ENCODE measurements at places on chromosomes 5 and 9.
A peak's percentile ranks its signal among the peaks of the same experiment; 100 is the strongest.

GRCh38 chr9:125999504-125999881, 252.3 kb downstream of the PBX3 start:
- DNase-seq: no peak

GRCh38 chr5:137738947-137739346, 3.1 kb upstream of the KLHL3 start:
- no peak for DNase-seq

- no peak for DNase-seq
These were observed 192.6 kb downstream of the EFNA5 start for GRCh38 chr5:107478068-107478641.

DNA sequence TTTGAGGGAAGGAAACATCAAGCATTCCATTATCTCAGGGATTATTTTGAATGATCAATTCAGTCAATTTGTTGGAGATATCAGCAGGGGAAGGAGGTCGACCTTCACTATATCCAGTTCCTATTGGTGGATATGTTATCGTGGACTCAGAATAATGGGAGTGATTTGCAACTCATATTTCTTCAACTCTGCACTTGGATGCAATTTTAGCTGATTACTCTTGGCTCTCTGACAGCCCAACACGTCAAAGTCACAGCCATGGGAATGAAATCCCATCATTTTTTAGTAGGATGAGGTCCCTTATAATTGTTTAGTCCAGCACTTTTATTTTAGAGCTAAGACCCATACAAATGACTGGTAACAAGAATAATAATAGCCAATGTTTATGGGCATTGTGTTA, 371.8 kb upstream of the RPS23 start:
- DNase-seq: no peak

DNA sequence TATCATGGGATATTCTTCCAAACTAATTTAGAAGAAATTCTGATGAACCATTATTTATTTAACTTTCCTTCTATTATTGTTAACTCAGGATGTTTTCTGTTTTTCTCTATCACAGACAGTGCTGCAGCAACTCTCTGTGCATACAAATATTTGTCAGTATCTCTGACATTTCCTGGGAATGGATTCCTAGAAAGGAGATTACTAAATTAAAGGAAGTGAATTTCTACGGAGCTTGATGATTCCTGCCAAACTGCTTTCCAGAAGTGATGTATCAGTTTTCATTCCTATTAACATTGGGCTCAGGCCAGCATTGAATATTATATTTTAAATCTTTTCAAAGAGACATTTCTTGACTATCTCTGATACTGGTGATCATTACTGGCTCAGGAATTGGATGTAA, 26.0 kb upstream of the MAST4 start:
- DNase-seq: no peak

DNA sequence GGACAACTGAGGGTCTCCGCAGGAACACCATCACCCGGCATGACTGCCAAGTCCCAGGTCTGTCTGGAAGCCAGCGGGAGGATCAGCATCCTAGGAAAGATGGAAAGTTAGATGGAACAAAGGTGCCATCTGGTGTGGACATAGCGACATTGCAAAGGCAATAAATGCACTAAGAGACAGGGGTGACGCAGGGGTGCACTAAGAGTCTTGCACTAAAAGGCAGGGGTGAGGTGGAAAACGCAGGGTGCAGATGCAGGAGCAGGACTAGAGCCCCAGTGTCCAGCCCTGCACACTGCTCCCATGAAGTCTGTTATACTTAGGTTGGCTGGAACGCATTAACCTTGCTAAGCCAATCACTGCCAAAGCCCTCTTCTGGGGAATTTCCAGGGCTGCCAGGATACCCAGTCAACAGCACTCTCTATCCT, 15.5 kb downstream of the ATOX1 start:
- no peak for DNase-seq

DNA sequence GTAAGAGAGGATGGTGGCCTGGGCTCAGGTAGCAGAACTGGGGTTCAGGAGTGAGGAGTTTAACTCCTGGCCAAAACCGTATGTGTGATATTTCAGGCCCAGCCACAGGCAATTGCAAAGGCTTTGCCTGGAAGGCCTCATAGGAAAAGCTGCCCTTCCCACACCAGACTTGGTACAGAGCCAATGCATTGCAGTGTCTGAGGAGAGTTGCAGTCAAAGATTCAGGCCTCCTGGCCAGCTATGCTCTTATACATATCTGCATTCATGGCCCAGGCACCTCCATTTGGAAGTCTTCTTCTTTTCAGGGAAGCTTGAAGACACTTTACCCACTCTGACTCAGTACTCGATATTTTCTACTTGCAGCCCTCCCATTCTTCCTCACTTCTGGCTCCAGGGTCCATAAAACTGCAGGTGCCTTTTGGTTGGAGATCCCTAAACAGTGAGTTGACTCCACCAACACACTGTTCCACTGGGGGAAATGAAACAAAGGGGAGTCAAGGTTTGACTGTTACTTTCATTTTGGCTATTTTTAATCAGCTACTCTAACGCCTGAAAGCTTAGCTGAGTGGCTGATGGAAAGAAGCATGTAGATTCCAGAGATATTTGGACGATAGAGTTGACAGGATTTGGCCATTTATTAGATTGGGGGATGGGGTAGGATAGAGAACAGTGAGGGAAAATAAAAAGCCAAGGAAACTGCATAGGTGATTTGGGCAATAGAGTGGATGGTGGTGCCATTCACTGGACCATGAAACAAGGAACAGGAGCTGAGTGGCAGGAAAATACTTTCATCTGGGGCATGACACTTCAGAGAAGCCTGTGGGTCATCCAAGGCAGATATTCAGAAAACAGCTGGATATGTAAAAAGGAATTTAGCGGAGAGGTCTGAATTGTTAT, 30.6 kb upstream of the IL33 start:
- no peak for DNase-seq

DNA sequence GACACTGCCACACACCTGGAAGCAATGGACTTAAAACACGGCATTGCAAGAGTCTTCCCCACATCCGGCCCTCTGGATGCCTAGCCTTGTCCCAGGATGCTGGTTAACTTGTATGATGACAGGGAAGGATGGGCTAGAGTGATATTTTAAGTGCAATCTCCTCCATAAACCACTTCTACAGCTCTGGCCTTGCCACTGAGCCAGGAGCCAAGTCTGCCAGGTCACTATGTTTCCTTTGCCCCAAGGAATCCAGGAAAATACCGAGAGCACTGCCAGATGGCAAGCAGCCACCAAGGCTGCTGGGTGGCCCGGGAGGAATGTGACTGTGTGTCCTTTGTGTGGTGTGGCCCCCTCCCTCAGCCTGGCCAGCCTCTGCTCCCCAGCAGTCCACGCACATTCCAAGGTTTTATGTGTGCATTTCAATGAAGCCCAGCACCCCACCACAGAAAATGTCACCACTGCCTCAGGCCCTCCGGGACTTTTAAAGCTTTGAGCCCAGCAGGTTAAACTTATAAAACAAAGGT, 106.0 kb downstream of the FRMD3 start:
- DNase-seq: no peak

DNA sequence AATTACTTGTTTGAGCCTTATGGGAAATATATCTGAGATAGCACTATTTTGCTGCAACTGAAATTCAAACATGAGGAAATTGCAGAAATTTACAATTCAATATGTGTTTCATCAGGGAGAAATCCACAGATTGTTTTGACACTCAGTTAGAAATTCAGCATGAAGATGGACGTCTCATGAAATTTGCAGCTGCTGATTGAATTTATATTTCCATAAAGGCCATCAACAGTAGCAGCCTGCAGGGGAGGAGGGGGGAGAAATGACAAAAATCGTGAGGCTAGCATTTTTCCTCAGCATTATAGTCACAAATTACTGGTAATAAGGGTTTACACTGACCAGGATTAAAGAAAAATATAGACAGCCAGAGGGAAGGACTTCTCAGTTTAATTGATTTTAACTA, 81.0 kb downstream of the NDUFAF2 start:
- no peak for DNase-seq

DNA sequence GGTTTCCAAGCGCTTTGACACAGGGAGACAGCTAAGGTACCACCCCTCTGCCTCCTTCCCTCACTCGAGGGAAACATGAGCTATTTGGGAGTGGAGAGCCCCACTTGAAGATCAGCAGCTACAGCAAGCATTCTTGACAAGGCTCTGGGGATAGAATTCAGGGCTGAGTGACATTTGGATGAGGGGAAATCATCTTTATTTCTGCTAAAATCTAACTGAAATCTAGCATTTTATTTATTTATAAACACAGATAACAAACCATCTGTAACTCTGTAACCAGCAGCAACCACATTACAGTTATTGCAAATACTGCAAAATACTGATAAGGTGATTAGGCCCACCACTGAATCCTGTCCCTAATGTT, 22.4 kb downstream of the RNF130 start:
- DNase-seq: no peak

DNA sequence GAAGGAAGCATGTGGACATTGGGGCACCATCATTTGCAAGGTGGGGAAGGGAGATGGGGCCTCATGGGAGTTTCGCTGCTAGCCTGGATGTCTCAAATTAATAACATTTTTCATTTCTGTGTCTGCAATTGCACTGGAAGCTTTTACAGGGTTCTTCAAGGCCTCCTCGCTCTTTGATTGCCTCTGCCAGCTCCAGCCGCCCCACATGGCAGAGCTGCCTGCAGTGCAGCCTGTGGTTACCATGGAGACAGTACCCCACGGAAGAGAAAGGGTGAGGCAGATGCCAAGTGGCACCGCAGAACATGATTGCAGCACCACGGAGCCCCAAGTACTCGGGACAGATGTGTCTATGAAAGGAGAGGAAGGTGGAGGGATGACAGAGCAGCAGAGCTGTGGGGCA, 25.4 kb downstream of the CTNND2 start:
- no peak for DNase-seq

GRCh38 chr9:137666513-137666822, 47.7 kb downstream of the EHMT1 start:
- no peak for DNase-seq

- DNase-seq: no peak
These were observed 127.6 kb downstream of the SLC28A3 start for GRCh38 chr9:84212982-84213381.

GRCh38 chr5:119417891-119418605, 34.2 kb upstream of the HSD17B4 start:
- no peak for DNase-seq

DNA sequence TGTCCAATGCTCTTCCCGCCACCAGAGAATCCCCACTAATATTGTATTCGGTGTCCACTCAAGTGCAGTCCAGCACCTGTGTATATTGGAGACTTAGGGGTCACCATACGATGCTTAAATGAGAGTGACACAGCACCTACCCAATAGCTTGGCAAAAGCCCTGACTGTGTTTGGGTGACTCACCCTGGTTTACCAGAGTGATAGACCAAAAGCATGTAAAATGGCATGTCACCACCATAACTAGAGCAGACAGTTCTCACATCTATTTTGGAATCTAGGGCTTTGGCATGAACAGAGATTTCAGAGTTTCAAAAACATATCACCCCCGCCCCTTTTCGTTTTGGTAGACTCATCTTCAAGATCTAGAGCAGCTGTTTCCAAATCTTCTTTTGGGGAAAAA, 217.3 kb upstream of the RASEF start:
- DNase-seq: no peak

DNA sequence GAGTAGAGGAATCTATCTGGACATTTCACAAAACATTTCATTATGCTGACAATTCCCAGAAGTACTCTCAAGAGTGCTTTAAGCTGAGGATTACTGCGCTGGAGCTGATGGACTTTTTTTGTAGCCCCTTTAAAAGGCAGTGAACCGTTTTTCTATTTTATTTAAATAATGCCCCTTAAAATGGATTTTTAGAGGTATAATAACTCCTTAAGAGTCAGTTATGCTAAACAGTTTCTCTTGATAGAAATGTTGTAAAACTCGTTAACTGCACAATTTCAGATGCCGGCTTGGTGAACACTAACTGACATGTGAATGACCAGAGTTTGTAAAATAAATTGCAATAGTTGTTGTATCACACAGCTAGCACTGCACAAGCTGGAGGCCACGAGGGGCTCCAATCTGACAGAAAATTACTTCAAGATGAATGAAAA, 174.0 kb downstream of the NR2F1-AS1 start:
- DNase-seq: no peak

GRCh38 chr9:137445275-137445807, 4.2 kb upstream of the ENTPD8 start:
- DNase-seq: peak; percentile 57

DNA sequence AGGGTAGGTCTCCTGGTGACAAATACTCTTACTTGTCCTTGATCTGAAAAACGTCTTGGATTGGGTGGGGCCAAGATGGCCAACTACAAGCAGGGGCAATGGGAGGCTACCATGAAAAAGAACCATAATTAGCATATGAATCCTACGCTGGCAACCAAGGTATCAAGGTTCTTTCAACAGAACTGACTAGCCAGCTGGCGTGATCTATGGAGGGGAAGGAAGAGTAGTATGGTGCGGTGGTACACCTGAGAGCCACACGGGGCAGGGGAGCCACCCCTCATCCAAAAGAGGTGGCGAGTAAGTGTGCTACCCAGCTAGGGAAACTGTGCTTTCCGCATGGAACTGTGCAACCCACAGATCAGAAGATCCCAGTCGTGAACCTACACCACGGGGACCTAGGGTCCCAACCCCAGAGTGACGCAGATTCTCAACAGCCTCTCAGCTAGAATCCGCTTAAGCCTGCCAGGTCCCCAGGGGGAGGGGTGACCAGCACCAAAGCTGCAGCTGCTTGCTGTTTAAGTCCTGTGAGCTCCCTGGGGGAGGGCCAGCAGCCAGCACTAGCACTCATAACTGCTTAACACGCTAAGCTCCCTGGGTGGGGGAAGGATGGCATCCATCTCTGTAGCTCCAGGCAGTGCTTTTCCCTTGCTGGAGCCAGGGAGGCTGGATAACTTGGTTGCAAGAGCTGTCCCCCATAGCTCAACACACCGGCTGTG, 334.8 kb downstream of the FBXL17 start:
- no peak for DNase-seq

- no peak for DNase-seq
These were observed 162.5 kb downstream of the SPOCK1 start for GRCh38 chr5:137336565-137337120.

DNA sequence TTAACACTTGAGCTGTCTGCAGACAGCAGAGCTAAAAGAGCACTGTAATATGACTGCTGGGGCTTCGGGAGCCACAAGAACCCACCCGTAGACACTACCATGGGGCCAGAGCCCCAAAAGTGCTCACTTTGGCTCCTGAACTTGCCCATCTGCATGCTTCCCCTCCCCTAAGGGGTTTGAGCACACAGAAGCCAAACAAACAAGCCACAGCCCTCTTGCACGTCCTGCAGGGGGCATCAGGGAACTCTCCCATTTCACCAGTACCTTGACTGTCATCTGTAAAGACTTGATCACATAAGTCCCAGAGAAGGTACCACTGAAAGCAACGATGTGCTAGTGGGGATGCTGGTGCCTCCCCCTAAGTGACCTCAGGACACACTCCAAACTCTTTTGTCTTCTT, 681.8 kb downstream of the SEMA5A start:
- DNase-seq: no peak

Data from T-helper 1 cell (primary cell).